Right forelimb (tissue), 1 donor: ENCODE measurements at places on chromosomes 6 and 20.

- DNase-seq = no peak
Measured at GRCh38 chr6:35718375-35718736, 18.5 kb upstream of the ARMC12 start.

DNA sequence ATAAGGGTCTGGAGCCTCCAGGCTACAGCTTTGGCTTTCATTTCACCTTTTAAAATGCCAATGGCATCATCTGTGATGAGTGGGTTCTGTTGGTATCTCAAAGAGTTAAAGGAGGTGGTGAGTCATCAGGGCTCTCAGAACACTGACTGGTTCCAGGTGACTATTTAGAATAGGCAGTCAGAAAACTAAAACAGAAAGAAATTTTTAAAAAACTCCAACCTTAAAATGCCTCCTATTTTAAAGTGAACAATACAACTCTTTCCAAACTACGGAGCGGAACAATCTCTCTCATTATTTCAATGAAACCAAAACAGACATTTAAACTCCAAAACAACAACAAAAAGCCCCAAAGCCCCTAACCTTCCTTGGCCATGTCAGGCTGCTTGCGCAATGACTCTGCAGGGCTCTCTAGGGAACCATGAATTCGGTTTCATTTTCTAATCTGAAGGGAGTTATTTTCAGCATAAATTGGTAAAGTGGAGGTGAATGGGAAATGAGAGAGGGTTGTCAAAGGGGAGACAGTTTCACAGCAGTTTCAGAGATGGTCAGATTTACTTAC, 194.9 kb downstream of the KIF6 start:
- no peak for DNase-seq

GRCh38 chr6:169966312-169967181, 215.1 kb downstream of the ERMARD start:
- peak; percentile 21 for DNase-seq

- no peak for DNase-seq
Measured at GRCh38 chr6:72382602-72383529, 239.0 kb upstream of the KCNQ5 start.

DNA sequence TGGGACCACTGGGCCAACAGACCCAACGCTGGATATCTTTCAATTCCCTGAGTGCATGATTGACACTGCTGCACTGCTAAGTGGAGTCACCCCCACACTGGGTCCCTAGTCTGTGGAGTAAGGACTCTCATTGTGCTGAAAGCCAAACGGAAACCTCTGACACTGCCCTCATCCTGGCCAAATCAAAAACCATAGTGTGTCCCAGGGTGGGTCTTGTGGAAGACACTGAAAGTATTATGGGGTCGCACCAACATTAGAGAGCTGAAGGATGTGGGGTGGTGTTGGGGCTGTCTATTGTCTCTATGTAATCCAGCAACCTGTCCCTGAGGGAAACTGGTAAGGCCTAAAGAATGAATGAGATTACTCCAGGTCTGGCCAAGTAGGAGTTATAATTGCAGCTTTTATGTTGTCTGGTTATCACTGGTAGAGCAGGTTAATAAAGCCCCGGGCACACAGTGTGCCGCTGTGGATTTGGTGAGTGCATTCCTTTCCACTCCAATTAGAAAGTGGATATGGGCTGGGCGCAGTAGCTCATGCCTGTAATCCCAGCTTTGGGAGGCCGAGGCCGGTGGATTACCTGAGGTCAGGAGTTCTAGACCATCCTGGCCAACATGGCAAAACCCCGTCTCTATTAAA, 57.9 kb downstream of the HLA-A start:
- no peak for DNase-seq

- no peak for DNase-seq
Measured at GRCh38 chr6:154447954-154448353, 62.5 kb downstream of the CNKSR3 start.

GRCh38 chr6:168165373-168165772, 86.4 kb upstream of the FRMD1 start:
- no peak for DNase-seq

DNA sequence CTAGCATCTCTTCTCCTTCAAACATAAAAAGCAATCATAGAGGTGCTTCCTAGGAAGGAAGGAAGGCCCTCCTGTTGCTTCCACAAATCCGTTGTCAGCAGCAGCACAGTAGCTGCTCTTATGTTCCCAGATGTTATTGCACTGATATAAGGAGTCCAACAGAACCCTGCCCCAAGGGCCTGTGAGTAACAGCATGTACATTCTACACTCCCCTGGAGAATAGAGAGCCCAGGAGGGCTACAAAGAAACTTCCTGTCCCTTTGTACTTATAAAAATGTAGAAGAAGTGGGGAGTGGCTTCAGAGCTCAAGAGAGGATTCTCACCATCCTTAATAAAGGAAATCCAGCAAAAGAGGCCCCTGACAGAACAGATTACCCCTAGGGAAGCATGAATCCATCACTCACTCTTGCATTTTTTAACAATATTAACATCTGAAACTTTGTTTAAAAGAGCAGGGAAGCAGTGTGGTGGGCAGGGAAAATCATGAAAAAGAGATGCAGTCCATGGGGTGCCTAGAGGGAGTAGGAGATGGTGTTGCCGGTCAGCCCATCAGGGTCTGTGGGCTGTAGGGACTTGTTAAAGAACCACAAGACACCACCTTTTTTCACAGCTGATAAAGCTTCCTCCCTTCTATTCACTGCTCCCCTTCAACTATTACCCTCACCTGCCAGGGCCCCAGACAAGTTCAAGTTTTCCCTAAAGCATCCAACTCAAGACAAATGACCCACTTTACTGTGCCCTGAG, 104.5 kb upstream of the ADGRF1 start:
- no peak for DNase-seq

- DNase-seq = no peak
Measured at GRCh38 chr20:41119614-41120561, 17.5 kb upstream of the PLCG1 start.

DNA sequence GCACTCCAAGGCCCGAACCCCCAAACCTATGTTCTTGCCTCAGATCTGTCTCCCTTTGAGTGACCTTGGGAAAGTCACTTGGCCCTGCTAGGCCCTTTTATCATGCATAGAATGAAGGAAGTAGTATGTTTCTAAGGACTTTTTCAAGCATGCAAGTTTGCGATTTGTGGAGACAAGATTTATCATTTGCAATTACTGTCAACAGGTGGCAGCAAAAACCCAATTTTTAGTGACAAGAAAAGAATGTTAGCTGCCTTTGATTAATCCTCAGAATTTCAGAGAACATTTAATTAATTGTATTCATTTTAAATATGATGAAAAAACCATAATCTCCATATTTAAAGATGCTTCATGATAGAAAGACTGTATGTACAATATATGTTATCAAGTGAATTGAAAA, 28.3 kb upstream of the PREP start:
- DNase-seq = no peak

DNA sequence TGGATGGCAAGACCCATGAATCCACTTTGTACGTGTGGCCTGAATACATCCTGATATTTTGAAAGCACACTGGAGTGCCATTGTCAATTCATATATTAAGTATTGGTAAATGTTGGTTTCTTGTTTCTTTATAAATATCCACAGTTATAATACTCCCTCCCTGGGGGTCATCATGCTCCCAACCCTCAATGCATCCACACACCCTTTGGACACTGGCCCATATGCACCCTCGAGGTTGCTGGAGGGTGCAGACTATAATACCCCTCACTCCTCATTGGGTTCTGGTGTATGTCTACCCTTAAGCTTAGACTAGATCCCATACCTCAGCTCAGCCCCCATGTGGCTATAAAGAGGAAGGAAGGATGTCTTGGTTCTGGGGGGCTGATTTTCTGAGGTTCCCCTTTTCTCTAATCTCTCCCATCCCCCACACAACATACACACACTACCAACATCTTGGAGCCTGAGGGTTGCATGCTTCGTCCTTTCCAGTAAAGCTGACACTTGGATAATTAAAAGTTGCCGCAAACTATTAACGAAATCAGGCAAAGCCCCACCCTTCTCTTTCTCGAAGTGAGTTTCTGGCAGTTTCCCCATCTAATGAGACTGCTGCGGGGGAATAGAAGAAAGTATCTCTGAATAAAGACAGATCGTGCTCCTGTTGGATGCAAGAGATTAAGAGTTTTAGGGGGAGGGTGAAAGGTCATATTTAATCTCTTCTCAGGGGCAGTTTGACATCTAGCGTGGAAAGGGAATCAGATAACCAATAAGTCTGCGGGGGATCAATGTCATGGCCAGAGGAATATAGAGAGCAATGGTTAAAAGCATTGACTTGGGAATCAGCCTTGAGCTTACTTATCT, 7.4 kb downstream of the PIM1 start:
- no peak for DNase-seq

- DNase-seq = no peak
Measured at GRCh38 chr20:40512994-40513393, 176.0 kb downstream of the MAFB start.

- no peak for DNase-seq
Measured at GRCh38 chr6:42970871-42971612, 7.9 kb downstream of the PEX6 start.

DNA sequence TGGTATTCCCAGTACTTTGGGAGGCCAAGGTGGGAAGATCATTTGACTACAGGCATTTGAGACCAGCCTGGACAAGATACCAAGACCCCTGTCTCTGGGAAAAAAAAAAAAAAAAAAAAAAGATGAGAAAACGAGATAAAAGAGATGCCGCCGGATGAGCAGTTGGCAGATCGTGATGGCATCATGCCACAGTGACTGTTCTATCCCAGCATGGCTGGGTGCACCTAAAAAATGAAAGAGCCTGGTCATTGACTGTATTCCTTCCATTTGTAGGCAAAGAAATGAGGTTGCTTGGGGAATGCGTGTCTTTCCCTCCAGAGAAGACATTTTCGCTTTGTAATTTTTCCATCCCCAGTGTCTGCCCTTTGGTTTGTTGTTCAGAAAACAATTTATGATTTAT, 12.9 kb downstream of the AKAP12 start:
- no peak for DNase-seq

DNA sequence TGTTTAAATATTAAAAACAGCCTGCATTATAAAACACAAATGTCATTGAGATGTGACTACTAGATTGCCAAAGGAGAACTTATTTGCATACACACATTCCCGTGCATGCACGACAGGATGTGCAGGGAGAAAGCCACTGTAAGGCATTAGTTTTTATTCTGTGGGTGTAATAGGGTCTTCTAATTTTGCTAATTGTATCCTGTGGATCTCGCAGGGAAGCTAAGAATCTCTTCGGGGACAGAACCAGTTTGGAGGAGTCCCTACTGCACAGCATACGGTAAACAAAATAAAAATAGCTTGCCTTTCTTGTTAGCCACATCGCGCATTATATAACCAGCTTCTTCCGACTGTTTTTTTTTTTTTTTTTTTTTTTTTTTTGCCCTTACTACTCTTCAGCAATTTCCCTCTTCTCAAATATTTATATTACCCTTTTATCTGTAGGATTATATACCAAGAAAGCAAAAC, 2.0 kb downstream of the ATXN1 start:
- peak; percentile 52 for DNase-seq

- no peak for DNase-seq
Measured at GRCh38 chr20:13613917-13614316, 24.8 kb downstream of the TASP1 start.

DNA sequence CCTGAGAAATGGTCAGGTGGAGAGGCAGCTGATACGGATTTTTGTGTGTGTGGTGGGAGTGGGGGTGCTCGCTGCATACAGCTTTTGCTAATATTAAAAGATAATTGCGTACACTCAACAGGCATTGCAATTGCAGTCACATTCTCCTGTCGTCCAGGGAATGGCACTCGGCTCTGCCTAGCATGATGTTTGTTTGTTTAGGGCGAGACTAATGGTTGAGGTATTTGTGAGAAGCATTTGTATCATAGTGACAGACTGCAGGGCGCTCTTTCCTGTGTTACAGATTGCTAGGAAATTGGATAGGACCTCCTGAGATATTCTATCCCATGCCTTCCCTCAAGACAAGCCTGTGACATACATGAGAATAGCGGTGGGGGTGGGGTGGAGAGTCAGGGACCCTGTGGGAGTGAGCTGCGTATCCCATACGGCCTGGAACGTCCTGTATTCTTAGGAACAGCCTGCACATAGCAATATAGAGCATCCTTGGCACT, 207.4 kb downstream of the SOX4 start:
- no peak for DNase-seq

DNA sequence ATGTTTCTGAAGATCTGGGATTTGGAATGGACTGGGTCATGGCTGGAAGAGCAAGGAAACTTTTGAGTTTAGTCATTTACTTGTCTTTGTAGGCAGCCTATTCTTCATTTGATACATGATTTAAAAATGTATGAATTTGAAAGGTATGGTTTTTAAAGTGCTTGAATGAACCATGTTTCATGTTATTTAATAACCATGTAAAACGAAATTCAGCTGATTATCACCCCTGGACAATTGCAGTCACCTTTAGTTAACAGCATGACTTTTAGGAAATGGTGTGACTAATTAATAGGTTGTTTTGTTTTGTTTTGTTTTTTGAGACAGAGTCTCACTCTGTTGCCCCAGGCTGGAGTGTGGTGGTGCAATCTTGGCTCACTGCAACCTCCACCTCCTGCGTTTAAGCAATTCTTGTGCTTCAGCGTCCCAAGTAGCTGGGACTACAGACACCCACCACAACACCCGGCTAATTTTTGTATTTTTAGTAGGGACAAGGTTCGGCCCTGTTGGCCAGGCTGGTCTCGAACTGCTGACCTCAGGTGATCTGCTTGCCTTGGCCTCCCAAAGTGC, 2.1 kb downstream of the STX11 start:
- DNase-seq = no peak

DNA sequence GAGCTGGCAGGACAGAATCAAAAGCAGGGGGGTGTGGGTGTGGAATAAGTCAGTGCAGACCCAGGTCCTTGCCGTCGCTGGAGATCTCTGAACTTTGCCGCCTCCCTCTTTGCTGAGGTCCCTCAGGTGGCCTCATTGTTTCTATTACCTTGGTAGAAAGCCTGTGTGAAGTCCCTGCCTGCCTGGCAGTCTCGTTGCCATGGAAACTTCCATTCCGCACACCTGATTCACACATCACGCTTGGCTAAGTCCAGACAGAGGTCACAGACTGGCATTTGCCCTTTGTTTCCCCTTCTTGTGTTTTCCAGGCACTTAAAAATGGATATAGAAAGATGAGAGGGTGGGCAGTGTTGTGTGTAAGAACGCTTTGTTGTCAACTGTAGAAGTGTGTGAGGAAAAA, 260.6 kb downstream of the PRL start:
- no peak for DNase-seq

GRCh38 chr6:141484711-141485110, 648.0 kb upstream of the GJE1 start:
- no peak for DNase-seq

DNA sequence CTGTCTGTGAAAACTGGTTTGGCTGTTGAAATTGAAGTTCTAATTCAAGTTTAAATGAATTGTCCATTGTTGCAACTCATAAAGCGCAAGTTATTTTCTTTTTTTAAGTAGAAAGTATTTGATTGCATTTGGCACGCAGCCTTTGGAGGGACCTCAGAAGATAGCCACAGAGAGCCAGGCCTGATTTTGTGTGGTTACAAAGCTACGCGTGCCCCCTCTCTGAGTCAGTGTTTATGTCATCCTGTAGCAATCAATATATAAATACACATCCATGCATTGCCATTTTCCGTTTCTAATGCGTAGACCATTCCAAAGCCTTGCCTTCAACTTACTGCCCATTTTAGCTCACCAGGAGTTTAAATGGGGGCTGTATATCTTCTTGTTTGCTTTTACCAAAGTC, 173.2 kb downstream of the TMEM242 start:
- DNase-seq = no peak

- DNase-seq = no peak
Measured at GRCh38 chr6:45483021-45483420, 105.3 kb upstream of the SUPT3H start.

GRCh38 chr6:105882121-105882803, 203.9 kb upstream of the PRDM1 start:
- no peak for DNase-seq

GRCh38 chr6:125203395-125203794, 49.8 kb downstream of the TPD52L1 start:
- no peak for DNase-seq

- DNase-seq = no peak
Measured at GRCh38 chr6:133551847-133552341, 310.7 kb downstream of the EYA4 start.
